ENCODE measurements at places on chromosomes 6 and 20. TPM values are rescaled to one million over a fixed set of nuclear protein-coding genes. Genes with fewer than 3 reads are reported as not detected.

DNA sequence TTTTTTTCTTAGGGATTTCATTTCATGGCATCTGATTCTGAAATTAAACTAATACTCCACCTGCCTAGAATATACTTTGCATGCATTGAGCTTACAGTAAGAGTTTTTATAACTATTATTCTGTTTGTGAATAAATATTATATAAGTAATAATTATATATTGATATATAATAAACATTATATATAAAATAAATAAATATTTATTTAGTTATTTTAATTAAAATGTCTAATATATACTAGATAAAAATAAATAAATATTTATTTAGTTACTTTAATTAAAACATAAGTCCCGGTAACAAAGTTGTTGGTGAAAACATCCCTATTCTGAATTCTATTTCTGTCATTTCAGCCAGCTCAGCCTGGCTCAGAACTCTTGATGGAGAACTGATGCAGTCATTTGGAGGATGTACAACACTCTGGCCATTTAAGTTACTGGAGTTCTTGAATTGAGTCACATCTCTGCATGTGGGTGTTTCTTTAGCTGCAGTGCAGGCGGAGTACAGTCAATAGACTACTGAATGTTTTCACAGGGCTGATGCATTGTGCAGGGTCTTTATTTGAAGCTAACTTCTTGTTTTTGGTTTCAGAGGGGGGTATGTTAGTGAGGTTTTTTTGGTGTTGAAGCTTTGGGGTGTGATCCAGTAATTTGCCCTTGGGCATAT lies 508.9 kb upstream of the ADGRB3 start:
- DNase-seq: no peak

The SAPCD1 gene
- 0.90 TPM for total RNA-seq

GRCh38 chr6:112274774-112275173 lies 20.4 kb upstream of the LAMA4 start:
- no peak for DNase-seq

DNA sequence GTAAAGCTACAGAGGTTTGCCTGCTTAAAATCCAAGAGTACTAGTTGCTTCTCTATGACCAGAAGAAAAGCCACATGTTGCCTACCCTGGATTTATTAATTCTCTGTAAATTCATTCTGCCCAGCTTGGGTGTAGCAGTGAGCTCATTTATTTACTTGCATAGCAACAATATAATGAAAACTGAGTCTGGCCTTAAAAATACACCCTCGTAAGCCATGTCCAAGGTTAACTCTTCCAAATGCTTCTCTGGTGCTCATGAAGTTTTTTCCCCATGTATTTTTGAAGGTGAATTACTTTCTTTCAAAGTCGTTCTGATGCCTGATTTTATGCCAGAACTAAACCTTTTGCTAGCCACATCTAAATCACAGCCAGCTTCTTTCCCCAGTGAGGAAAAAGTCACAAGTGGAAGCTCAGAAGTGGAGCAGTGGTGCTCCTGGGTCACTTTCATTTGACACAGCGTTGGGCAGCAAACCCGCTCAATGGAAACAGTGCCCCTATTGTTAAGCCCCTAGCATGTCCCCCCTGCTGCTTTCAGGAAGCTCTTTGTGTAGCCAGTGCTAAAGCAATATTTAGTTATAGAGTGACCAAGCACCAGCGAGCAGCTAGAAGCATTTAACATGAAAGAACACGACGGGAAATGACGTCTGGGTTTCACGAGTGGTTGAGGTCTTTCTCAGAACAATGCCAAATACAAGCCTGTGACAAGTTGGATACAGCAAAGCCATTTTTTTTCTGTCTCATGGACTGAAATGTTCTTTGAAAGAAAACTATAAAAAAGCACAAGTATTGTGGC lies 29.8 kb downstream of the NEDD9 start:
- no peak for DNase-seq

The PIGT gene
- total RNA-seq: 30.5 TPM

The LPA gene
- 4.0 TPM for total RNA-seq

The PNPLA1 gene
- total RNA-seq: not detected

DNA sequence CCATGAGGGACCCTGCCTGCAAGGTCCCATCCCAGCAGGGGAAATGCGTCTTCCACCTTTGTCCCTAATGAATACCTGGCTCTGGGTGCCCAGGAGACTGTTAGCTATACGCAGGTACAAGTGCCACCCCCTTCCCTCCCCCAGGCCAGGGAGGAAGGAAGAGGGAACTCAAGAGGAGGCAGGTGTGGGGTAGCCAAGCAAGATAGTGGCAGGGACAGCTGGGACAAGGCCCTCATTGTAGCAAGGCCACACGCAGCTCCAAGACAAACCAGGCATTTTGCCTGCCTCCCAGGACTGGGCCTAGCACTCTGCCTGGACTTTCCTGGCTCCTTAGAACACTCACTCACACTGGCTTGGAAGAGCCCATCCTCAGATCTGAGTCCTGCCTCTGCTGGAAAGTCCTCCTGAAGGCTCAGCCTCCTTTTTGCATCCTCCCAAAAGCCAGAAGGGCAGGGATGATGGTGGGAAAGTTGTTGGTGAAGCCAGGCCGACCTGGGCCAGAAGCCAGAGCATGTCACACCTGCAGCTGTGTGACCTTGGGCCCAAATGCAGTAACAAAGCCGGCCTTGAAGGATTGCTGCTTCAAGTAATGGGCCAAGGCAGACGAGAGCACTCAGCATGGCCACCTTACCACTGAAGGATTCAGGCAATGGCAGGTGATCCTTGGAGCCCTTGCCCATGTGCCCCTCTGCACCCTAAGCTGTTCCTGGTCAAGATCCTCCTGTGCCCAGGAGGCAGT lies 27.7 kb downstream of the SNPH start:
- no peak for DNase-seq

DNA sequence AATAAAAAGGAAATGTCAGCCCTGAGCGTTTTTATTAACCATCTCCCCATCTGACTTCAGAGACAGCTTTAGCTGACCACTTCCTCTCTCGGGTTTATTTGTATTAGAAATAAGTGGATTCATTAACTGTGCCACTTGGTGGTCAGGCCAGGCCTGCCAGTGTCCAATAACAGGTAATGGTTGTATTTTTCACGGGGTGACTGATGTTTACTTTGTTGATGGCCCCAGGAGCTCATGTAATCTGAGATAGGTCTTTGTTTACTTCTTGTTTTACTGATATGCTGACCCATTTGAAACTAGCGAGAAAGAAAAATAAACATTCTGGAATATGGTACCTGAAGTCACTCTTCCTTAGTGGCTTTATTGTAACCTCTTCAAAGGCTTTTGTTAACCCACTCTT lies 504.3 kb upstream of the SLC35B3 start:
- DNase-seq: no peak

DNA sequence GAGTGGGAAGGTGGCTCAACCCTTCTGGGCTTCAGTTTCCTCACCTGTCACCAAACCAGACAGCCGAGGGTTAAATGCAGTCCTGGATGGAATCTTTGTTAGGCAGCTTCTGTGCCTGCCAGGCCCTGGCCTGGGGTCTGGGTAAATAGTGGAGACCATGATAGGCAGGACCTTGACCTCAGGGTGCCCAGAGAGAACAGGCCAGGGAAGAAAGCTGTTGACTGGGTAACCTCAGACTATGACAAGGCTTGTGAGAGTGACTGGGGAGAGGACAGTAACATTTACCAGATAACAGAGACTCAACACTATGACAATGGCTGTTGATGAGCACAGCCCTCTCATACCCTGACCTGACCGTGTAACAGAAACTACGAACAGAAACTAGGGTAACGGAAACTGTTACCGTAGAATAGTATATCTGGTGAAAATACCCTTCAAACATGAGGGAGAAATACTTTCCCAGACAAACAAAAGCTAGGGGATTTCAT lies 218.3 kb downstream of the PREX1 start:
- DNase-seq: no peak

- no peak for DNase-seq
These were observed 678.1 kb upstream of the MANEA start for GRCh38 chr6:94899191-94899590.

The MMP24 gene
- 1.5 TPM for total RNA-seq

The F13A1 gene
- total RNA-seq: 203 TPM

- no peak for DNase-seq
These were observed 163.1 kb downstream of the LY86 start for GRCh38 chr6:6751619-6752023.

- DNase-seq: no peak
These were observed 6.0 kb downstream of the HSF2 start for GRCh38 chr6:122405417-122405816.

The TULP1 gene
- total RNA-seq: 1.3 TPM

- peak; percentile 86 for DNase-seq
These were observed 393 bp downstream of the BCLAF1 start for GRCh38 chr6:136289327-136289578.

DNA sequence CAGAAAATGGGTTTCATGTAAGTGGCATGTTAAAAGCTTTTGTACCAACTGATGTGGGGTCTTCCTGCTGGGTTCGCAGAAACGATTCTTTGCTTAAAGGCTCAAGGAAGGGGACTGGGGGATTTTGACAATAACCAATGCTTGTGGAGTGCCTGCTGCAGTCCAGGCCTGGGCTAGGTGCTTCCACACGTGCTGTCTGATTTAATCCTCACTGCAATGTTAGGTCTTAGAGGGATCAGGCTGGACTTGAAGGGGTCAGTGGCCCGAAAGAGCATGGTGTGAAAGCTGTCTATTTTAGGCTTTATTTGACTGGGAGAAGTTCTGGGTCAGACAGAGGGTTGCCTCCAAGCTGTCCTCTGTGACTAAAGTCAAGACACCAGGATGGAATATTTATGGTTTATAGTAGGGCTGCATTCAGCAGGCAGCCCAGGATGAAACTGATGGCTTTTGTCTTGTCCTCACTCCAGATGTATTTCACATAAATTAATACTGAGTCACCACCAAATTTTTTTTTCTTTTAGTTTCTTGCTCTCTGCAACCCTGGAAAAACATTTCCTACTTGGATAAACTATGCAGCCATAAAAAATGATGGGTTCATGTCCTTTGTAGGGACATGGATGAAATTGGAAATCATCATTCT lies 219.1 kb downstream of the ZMYND8 start:
- DNase-seq: no peak

- DNase-seq: no peak
These were observed 178.2 kb downstream of the FOXC1 start for GRCh38 chr6:1787894-1788293.

The SLC17A2 gene
- total RNA-seq: 0.11 TPM

DNA sequence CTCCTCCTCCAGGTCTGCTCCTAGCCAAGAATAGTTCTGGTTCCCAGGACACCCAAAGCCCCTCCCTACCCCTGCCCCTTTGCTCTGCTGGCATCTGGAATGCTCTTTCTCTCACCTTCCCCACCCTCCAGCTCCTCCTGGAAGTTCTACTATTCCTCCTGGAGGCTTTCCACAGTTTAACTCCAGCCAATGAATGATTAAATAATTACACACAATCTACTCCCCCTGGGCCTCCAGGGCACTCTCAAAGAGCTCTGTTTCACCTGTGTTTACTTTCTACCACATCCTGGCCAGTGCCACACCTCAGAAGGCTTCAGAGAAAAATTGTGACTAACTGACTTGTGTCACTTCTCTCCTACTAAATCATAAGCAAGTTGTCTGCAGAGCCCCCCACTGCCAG lies 36.2 kb downstream of the GCM1 start:
- DNase-seq: no peak

DNA sequence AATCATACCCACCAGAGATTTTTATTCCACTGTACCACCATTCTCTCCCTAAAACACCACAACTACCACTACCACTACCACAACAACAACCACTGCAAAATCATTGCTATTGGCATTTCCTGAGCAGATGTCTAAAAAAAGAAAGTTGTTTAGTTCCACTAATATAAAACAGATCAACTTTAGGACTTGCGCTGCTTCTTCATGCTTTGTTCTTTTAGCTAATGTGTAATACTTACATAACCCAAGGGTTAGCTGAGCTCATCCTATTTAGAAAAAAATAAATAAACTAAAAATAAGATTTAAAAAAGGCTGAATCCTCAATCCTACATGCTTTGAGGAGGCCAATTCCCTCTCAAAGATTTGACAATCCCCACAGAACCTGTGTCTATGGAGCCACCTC lies 11.4 kb downstream of the IYD start:
- DNase-seq: no peak

DNA sequence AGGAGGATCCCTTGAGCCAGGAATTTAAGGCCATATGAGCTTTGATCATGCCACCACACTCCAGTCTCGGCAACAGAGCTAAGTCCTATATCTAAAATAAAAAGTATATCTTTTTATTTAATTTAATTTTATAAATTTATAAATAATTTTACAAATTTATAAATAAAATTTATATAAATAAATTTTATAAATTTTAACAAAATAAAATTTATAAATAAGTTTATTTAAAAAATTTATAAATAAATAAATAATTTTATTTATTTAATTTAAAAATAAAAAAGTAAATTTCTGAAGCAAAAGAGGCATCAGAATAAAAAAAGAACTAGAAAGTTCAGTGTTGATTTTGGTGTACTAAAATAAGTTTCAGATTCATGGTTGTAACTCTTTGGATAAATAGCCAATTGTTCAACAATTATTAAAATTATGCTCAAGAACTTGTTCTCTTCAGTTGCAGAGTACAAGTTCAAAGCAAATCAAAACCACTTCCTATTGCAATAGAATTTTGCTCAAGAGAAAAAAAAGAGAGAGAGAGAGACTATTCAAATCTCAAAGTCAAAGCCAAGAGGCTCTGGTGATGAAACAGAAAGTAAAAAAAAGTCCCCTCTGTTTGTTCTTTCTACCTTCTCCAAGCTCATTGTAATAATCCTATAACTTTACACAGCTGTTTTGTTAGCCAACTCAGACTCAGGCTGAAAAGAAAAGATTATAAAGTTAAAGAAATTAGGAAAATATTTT lies 547.5 kb upstream of the ADGRB3 start:
- DNase-seq: no peak

DNA sequence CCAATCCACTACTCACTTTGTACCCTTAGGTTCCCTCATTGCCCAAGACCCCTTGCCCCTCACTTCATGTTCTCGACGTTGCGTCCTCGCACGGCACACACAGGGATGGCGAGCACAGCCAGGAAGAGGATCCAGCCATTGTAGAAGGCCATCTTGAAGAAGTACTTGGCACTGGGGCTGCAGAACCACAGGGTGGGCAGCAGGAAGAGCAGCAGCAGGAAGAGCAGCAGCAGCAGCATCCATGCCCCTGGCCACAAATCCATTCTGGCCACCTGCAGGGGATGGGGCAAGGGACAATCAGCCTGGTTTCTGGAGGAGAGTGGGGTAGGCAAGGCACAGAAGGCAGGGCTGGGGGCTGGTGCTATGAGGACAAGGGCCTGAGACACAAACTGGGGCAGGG lies 4.7 kb downstream of the AGPAT1 start:
- no peak for DNase-seq

GRCh38 chr6:960356-960755 lies 267.4 kb upstream of the EXOC2 start:
- DNase-seq: no peak

- DNase-seq: no peak
These were observed at the start of gene PRRC2A for GRCh38 chr6:31620586-31621319. Gene PRRC2A (plus strand): TSS chr6:31620715. CDS start chr6:31622790, 2,075 bp downstream.

The AVP gene
- not detected for total RNA-seq
